Spleen (tissue), 13 donors: ENCODE measurements at places on chromosomes 13 and 19.

- DNase-seq: no peak
Observed at GRCh38 chr19:16544473-16545231, 2.4 kb upstream of the CHERP start.

DNA sequence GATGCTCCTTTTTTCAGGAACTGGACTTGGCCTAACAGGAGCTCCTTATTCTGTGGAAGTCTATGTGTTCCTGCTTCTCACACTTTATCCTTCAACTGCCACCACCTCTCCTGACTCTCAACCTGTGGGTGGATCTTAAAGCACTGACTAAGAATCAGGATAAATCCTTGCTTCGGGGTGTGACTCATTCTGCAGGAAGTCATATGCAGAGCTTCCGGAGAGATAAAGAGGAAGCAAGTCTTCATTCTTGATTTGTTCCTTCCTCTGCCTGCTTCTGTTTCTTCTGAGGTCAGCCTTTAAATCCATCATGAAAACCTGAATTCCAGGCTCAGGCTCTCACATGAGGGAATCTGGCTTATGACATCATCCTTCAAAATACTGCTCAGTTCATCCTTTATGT, 137.1 kb upstream of the ATXN8OS start:
- DNase-seq: no peak

GRCh38 chr19:10095948-10096614, 6.4 kb downstream of the ANGPTL6 start:
- DNase-seq: peak; percentile 96

- no peak for DNase-seq
Observed at GRCh38 chr19:13597640-13598039, 91.4 kb upstream of the CACNA1A start.

DNA sequence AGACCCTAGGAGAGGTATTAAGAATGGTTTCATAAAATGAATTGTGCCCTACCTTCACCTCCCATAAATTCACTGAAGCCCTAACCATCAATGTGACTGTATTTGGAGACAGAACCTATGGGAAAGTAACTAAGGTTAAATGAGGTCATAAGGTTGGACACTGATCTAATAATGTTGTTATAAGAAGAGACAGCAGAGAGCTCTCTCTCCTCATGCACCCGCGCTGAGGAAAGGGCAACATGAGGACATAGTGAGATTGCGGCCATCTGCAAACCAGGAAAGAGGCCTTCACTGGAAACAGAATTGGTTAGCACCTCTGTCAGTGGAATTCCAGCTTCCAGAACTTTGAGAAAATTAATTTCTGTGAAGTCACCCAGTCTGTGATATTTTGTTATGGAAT, 1396.1 kb upstream of the MIR17HG start:
- no peak for DNase-seq
